ENCODE measurements at places on chromosomes 1 and 21.

GRCh38 chr1:151578941-151579340 lies 32.9 kb upstream of the SNX27 start:
- DNase-seq = no peak

GRCh38 chr1:241808265-241808664 lies 39.7 kb upstream of the EXO1 start:
- no peak for DNase-seq

GRCh38 chr1:179034720-179035119 lies 9.0 kb downstream of the FAM20B start:
- DNase-seq = peak; percentile 41

GRCh38 chr1:38865112-38865715 lies 5.6 kb upstream of the RRAGC start:
- DNase-seq = no peak

DNA sequence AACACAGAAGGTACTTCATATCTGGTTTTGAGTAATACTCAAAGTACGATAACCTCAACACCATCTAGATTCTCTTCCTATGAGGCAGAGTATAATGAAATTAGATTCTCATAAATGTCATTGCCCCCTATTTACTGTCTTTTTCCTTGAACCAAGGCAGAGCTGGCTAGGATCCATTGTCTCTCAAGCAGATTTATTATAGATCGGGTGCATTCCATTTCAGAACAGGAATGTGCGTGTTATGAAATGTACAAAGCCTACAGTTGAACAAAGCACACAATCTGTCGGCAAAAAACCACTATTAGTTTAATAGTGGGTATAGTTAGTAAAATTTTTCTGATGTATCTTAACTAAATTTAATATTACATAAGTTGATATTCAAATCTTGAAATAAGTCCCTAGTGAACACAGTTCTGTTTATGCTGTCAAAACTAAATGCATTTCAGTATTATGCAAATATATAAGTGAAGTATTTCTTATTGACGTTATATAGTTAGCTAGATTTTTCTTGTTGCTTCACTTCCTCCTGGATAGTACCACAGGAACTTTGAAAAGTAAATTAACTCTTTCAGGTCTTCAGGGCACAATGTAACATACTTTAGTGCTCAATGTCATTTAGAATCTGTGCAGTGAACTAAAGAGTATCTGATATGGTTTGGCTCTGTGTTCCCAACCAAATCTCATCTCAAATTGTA lies 92.1 kb downstream of the DDAH1 start:
- peak; percentile 88 for DNase-seq

GRCh38 chr1:69572921-69573320 lies 5.2 kb downstream of the LRRC7 start:
- DNase-seq = no peak

- DNase-seq = peak; percentile 25
These were observed 74.3 kb upstream of the COG2 start for GRCh38 chr1:230568008-230568407.

DNA sequence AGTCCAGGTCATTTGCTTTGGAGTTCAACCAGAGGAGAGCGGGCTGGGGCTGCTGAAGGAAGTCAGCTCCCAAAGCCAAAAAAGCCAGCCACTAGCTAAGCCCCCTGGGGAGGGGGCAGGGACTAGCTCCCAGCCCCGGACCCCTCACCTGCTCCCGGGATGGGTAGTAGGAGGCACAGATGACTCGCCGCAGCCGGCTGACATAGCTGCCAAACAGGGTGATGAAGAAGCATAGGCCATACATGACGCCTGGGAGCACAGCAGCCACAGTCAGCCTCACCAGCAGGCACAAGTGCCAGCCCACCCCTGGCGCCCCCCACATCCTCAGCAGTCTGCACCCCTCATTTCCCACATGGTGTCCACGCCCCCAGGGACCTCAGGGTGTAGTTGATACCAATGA lies 7.4 kb downstream of the DCST2 start:
- DNase-seq = no peak

DNA sequence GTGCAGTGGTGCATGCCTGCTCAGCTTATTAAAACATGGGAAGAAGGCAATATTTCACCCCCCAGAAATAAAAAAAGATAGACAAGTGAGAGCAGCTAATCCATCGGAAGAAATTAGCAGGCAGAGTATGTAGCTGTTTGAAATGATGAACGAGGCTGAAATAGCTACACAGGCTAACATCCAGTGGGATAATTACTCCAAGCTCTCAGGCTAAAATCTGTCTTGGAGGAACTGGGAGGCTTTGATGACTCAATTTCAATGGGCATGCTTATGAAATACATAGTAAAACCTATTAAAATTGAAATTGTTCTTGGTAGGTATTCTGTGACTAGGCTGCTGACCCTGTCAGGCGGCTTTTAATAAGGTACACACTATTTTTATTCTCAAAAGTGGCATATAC lies 84.1 kb upstream of the RRP15 start:
- peak; percentile 34 for DNase-seq

DNA sequence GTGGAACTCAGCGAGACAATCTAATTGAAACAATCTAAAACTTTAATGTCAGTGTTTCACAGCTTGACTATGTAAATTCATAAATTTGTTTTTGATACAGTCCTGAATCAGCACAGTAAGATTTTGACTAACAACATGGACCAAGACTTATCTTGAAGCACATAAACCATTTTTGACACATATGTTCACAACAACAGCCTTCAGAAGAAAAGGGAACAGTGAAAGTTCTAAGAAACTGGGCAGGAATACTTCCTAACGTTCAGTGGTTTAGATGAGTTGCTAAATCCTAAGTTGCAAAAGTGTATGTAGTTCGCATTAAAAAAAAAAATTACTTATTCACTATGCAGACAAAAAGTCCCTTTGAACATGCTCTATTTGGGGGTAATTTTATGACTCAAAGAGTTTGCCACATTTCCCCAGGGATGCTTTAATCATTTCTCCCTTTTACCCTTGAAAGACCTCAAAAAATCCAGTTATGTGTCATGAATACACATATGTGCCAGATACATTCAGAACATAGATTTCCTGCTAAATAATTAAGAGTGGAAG lies 120.2 kb downstream of the MRPL39 start:
- DNase-seq = peak; percentile 92

GRCh38 chr1:247324923-247325322 lies 6.7 kb downstream of the ZNF496 start:
- no peak for DNase-seq

- no peak for DNase-seq
These were observed 10.4 kb downstream of the KDM4A start for GRCh38 chr1:43660355-43660754.

- DNase-seq = no peak
These were observed 13.8 kb downstream of the ALG14 start for GRCh38 chr1:95058974-95059373.

DNA sequence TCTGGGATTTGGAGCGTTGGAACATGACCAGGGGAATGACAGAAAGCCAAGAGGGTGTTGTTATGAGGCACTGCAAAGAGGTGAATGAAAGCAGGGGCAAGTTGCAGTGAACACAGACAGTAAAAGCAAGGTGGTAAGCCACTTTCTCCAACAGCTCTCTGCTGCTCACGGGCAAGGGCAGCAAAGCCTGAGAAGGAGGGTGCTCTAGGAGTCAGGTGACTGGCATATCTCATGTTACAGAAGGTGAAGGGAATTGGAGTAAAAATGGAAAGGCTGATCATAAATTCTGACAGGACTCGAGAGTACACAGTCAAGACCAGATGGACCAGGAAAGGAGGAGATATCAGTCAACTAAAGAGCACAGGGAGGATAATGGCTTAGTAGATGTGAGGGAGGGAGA lies 14.5 kb downstream of the VAV3 start:
- DNase-seq = no peak

GRCh38 chr1:5481889-5482288 lies 510.3 kb downstream of the NPHP4 start:
- no peak for DNase-seq

DNA sequence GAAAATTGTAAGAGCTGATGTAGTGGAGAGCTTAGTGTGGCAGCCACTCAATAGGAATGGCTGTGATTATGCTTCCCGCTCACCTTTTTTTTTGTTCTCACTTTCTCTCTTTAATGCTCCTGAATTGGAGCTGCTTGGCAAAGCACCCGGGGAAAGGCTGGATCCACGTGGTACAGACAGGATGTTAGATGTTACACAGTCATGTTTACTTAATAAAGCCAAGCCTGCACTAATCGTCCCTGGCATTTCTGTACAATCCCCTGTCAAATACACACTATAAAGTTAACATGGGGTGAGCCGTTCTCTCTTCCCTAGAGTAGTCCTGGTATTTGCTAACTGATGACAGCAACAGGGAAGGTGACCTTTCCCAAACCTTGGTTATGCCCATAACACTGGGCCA lies 187.8 kb downstream of the ZSCAN20 start:
- DNase-seq = no peak

DNA sequence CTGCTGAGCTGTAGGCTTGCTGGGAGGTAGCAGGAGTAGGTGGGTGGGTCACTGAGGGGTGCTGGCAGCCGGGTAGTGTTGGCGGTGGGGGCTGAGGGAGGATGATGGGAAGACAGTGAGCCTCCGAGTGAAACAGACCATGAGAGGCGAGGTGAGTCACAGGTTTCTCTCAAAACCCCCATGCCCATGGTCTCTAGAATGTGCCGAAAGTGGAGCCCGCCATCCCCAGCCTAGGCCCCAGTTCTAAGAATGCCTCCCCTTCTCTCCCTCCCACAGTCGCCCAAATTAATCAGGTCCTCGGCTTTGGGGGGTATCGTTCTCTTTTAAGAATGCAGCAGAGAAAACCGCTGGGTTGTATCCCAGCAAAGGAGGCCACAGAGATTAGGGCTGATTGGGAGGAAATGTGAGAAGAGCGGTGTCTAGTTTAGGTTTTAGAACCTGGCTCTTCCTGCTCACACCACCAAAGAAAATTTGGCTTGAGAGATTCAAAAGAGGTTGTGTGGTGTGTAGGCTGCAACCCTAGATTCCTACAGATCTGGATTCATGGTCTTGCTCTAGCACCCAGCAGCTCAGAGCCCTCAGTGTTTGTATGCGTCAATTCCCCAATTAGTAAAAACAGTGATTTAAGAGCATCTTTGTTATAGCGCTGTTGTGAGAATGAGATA lies 27.7 kb upstream of the IL19 start:
- no peak for DNase-seq

DNA sequence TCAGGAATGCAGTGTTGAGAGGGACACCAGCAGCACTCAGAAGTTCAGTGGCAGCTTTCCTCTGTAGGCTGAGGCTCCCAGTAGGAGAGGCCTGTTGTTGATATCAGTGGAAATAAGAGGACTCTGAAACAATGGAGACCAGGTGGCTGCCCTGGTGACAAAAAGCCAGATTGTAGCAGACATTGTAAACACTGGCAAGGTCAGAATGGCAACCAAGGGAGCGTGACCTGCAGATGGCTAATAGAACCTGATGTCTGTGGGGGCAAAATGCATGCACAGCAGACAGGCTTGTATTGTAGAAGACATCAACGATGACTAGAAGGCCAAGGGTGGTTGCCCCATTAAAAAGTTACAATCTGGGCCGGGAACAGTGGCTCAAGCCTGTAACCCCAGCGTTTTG lies 53.1 kb upstream of the GPR37L1 start:
- no peak for DNase-seq

- peak; percentile 41 for DNase-seq
These were observed 105.6 kb downstream of the MIS18A start for GRCh38 chr21:32173121-32173724.

GRCh38 chr1:183958958-183959357 lies 78.6 kb downstream of the COLGALT2 start:
- DNase-seq = no peak

All from fibroblast of upper back skin (primary cell).